ENCODE measurements at places on chromosomes 2 and 18.

- no peak for DNase-seq
Measured at GRCh38 chr2:234394450-234394849, 102.4 kb downstream of the ARL4C start.

GRCh38 chr2:235908826-235909225 is 259.4 kb downstream of the GBX2 start:
- DNase-seq = peak; percentile 20

- DNase-seq = no peak
Measured at GRCh38 chr2:113711851-113712250, 44.6 kb downstream of the SLC35F5 start.

- no peak for DNase-seq
Measured at GRCh38 chr2:117432746-117433145, 381.7 kb upstream of the DDX18 start.

DNA sequence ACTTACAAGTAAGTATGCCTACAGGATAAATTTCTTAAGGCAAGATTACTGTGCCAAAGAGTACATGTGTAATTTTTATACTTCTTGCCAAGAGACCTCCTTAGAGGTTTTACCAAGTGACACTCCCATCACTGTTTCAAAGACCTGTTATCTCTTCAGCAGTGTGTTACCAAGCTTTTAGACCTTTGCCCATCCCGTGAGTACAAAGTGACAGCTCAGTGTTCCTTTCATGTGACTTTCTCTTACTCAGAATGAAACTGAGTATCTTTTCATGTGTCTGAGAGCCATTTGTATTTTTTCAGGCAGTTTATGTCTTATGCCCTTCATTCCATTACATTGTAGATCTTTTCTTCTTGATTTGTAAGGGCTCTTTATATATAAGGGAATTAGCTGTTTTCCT is 287.5 kb upstream of the SALL3 start:
- no peak for DNase-seq

DNA sequence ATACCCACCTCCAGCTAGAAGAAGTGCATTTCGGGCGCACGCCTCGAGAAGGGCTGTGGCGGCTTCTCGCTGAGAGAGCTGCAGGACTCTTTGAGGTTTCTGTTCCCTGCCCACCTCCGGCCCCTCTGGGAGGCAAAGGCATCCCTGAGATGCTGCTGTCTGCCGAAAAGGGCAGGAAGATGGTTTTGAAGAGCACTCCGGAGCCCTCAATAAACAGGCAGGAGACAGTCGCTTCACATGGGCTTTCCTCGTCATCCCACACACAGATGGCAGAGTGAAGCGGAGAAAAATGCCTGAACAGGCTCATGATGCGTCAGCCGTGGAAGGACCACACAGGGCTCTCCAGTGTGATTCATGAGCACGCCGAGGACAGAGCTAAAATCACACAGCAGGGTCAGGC is 25.4 kb upstream of the GLI2 start:
- no peak for DNase-seq

- no peak for DNase-seq
Measured at GRCh38 chr18:35573531-35573930, 8.0 kb upstream of the GALNT1 start.

DNA sequence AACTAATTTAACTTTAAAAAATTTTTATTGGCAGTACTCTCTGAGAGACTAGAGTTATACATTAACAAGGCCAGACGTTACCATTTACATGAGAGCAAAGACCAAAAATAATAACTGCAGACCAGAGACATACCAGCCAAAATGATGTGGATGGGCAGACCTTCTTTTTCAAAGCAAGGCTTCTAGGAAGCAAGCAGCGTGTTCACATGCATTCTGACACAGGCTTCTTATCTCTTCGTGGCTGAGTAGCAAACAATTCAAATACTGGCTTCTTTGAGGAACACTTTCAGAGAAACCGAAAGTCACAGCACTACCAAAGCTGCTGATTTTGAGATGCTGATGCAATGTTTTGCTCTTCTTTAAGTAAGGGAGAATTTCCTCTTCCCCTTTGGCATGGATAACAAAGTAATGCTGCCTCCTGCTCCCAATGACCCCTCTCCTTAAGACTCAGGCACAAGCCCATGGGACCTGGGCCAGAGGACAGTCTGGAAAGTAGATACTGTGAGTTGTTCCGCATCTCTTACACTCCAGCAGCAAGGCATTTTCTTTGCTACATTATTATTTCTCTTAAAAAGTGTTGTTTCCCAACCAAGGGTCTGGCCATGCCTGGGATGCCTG is 181.9 kb downstream of the MREG start:
- no peak for DNase-seq

DNA sequence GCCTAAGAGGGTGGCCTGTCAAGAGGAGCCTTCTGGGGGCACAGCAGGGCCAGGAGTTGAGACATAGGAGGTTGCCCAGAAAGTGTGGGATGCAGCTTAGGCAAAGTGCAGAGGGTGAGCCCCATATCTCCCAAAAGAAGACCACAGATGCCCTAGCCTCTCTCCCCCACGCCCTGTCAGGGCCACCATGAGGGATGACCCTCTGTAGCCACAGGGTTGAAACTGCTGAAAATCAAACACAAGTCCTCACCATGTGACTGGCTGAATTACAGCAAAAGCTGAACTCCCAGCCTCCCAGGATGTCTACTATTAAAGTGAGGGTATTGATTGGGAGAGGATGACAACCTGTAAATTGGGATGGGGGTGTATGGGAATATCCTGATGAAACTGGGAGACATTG is 37.4 kb upstream of the ARHGEF4 start:
- no peak for DNase-seq

DNA sequence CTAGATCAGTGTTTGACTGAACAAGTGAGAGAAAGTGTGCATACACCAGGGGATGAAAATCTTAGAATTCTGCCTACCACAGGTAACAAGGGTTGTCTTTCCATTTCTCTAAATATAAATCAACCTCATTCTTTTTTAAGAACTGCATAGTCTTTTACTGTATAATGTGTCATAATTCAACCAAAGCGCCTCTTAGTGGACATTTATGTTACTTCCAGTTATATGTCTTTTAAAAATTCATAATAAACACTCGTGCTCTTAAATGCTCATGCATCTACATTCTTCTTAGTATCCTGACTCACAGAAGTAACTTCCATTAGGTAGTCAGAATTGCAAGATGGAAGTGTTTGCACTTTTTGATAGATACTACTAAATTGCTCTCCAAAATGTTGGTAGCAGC is 76.2 kb downstream of the CHRNA1 start:
- DNase-seq = no peak

DNA sequence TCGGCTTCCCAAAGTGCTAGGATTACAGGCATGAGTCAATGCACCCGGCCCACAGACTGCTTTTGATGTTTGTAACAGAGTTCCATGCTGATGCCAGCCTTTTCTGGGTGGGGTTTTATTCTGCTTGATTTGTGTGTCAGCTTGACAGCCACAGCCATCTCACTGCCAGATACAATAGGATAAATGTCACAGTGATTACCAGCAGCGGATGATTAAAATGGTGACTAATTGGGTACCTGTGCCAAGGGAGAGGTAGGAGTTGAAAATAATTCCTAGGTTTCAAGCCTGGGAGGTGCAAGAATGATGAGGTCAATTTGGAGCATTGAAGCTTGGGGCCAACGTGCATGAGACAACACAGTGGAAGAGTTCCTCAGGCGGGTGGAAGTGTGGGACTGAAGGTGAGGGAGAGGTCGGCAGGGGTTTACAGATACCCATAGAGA is 39.4 kb downstream of the SH2D6 start:
- no peak for DNase-seq

DNA sequence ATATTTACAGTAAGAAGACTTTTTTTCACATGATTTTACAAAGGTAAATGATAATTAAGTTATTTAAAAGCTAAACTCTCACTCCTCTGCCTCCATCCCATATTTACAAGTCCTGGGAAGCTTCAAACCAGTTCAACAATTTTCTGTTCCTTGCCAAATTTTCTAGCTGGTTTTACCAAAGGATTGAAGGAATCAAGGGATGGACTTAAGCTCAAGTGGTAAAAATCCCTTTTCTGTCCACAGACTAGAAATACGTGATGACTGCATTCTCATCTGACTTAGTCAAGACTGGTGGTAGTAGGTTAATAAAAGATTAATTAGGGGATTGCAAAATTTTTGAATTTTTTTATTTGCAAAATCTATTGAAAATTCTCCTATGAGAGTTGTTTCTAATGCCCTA is 297.3 kb downstream of the MTX2 start:
- DNase-seq = no peak

GRCh38 chr2:55914786-55915185 is 8.8 kb downstream of the EFEMP1 start:
- no peak for DNase-seq

DNA sequence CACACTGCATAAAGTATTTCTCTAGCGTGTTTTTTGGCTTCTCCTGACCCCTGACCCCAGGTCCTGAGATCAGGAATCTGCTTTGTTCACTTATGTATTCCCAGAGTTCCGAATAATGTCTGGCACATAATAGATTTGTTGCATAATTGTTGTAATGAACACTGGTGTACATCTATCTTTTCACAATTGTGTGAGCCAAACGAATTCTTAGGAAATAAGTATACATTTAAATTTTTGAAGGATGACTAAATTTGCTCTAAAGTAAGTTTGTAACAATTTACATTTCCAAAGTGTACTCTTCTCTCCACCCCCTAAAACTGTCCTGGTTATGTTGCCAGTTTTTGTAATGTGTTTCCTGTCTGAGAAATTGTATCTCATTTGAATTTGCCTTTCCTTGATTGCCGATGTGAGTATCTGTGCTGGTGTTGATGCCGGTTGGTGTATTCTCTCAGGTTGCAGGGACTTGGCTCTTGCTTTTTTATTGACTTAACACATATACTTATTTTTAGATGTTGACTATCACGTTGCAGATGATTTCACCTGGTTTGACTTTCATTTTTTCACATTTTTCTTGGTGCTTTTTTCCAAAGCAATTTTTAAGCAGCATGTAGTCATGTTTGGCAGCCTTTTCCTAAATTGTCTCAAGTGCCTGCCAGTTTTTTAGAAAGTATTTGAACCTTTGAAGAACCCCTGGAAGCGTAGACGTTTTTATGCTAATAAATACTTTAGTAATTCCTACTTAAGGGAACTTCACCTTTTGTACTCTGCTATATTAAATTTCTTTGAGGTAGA is 16.1 kb upstream of the FARP2 start:
- no peak for DNase-seq

- no peak for DNase-seq
Measured at GRCh38 chr2:151120011-151120410, 141.7 kb downstream of the RBM43 start.

GRCh38 chr2:170323743-170324142 is 145.8 kb downstream of the MYO3B start:
- no peak for DNase-seq

DNA sequence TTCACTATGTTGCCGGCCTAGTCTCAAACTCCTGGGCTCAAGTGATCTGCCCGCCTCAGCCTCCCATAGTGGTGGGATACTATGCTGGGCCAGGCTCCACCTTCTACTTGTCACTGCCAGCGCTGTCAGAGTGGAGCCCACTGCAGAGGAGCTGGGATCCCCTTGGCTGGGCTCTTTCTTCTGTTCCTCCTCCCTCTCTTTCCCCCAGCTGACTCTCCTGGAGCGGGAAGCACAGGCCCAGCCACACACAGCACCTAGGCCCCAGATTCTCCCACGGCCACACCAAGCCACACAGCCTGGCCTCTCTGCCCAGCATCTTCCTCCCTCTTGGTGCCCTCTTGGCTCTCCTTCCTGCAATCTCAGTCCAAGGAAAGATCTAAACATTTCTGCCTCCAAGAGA is 3.7 kb upstream of the GAREM2 start:
- DNase-seq = no peak

- DNase-seq = no peak
Measured at GRCh38 chr18:24985586-24985985, 366.4 kb downstream of the ZNF521 start.

DNA sequence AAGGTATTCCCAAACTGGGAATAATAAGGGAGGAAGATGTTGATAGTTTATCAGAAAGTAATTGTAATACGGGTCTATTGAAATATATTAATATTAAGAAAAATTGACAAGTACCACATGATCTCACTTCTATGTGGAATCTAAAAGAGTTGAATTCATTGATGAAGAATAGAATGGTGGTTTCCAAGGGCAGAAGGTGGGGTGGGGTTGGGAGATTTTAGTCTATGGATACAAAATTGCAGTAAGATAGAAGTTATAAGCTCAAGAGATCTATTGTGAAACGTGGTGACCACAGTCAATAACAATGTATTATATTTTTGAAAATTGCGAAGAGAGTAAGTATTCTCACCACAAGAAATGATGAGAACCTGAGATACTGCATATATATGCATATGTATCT is 38.9 kb downstream of the COL3A1 start:
- DNase-seq = no peak

- DNase-seq = no peak
Measured at GRCh38 chr2:45836316-45836715, 184.8 kb downstream of the PRKCE start.

DNA sequence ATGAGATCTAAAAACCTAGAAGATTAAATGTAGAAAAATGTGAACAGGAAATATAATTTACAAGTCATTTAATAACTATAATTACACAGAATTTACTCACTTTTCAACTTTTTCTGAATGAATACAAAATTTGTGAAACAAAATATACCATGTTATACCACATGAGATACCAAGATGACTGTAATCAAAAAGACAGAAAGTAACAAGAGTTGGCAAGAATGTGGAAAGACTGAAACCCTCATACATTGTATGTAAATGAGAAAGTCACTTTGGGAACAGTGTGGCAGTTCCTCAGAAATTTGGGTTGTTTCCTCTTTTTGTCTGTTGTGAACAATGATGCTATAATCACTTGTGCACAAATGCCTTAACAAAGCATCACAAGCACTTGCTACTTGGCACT is 145.4 kb upstream of the ZNF804A start:
- DNase-seq = no peak

DNA sequence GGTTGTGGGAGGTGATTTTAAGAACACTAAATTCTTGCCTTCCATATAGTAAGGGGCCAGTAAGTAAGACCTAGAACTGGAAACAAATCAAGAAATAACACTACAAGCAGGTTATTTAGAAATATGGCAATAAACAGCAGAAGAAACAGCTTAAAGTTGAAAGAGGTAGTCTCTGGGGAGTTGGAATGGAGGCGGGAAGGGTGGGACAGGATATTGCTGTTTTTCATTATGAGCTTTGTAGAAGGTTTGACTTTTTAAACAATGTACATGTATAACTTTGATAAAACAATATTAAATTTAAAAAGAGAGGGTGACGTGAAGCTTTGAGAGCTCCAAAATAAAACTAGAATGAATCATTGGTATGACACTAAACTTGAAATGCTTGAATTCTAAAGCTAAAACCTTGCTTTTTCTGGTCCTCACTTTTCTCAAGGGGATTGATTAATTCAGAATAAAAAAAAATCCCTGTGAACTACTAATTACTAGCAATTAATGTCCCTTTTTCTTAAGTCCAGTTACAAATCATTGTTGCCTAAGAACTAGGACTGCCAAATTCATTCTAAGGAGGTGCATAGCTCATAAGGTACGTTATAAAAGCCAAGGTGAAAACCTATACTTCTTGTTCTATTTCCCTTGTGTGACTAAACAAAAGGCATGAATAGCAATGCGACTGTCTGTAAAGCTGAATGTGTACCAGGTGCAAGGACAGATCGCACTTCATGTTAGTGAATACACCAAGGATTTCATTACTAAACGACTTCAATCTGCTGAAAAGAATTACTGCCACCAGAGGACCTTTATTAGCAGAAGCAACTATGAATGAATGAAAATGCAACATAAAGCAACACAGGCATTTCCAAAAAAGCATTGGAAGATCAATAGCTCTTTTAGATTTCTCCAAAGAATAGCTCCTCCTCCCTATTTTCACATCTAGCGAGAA is 177.5 kb downstream of the RBM43 start:
- DNase-seq = no peak

Data from GM18507 (cell line).